ENCODE measurements at places on chromosomes 1 and 21.

- no peaks in the 10 kb centered on the region for H3K36me3 ChIP-seq
- no peaks in the 10 kb centered on the region for H3K27me3 ChIP-seq
- no peak overlapping the region for H3K4me3 ChIP-seq
- peaks cover 8% of the 10 kb centered on the region for H3K4me1 ChIP-seq
- H3K27ac ChIP-seq, result no peak overlapping the region
These were observed 283.5 kb upstream of the SGIP1 start for GRCh38 chr1:66250478-66250877.

DNA sequence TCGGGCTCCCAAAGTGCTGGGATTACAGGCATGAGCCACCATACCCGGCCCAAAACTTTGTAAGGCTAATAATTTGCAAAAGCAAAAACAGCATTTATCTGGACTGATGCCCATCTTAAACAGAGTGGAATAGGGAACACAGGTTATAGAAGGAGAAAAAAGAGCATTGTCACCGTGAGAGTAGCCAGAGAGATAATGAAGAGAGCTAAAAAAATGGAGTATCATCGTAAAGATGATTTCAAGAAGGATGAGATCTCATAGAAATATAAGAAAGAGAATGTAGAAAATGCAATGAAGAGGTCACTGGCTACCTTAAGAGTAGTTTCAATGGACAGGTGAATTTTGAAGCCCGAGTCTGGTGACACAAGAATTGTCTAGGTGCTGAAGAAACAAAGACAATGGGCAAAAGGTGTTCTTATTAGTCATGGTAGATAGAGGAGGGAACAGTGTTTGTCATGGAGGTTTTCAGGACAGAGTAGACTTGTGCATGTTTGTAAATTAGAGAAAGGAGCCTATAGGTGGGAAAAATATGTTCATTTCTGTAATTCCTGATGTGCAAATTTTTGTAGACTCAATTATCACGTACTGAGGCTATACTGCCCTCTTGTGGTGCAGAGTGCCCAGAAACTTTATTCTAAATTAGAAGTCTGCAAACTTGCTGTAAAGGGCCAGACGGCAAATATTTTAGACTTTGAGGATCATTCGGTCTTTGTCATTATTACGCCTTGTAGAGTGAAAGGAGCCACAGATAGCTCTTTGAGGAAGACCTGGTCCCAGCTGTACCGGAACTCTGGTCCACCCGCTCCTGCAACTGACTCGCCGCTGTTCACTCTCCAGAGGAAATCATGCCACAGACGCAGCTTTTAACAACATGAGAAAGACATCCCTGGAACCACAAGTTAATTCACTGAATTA lies 8.1 kb upstream of the TMEM183A start:
- peak overlapping the region; percentile 15 for H3K4me3 ChIP-seq
- DNase-seq, result peak; percentile 17
- no peaks in the 10 kb centered on the region for H3K4me1 ChIP-seq
- no peaks in the 10 kb centered on the region for H3K27me3 ChIP-seq
- H3K36me3 ChIP-seq, result no peaks in the 10 kb centered on the region
- no peak overlapping the region for H3K27ac ChIP-seq

- no peaks in the 10 kb centered on the region for H3K27me3 ChIP-seq
- H3K27ac ChIP-seq, result no peak overlapping the region
- H3K4me3 ChIP-seq, result no peak overlapping the region
- no peaks in the 10 kb centered on the region for H3K4me1 ChIP-seq
- no peaks in the 10 kb centered on the region for H3K36me3 ChIP-seq
- no peak for DNase-seq
These were observed 54.7 kb upstream of the MAN1A2 start for GRCh38 chr1:117312453-117313138.

DNA sequence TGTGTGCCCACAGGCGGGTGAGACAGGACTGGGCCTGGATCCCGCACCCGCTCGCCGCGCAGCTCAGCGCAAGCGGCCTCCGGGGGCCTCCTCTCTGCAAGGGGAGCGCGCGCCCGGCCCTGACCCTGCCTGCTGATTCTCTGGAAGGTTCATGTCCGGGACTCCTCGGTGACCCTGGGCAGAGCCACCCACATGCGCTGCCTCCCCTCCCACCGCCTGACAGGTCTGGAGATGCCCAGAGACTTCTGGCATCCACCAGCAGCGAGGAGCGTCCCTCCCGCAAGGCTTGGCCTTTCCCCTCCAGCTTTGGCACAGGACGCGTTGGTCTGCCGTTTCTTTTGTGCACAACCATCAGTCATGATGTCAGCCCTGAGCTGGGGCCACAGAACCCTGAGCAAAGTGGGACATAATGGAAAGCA lies 42.0 kb upstream of the COL6A2 start:
- H3K4me1 ChIP-seq, result peaks cover 68% of the 10 kb centered on the region
- peak overlapping the region; percentile 98 for H3K27ac ChIP-seq
- no peaks in the 10 kb centered on the region for H3K27me3 ChIP-seq
- DNase-seq, result no peak

- H3K27ac ChIP-seq, result no peak overlapping the region
- DNase-seq, result no peak
- H3K36me3 ChIP-seq, result no peaks in the 10 kb centered on the region
- no peak overlapping the region for H3K4me3 ChIP-seq
- H3K27me3 ChIP-seq, result no peaks in the 10 kb centered on the region
These were observed 135.3 kb upstream of the PRMT6 start for GRCh38 chr1:106921186-106921585.

DNA sequence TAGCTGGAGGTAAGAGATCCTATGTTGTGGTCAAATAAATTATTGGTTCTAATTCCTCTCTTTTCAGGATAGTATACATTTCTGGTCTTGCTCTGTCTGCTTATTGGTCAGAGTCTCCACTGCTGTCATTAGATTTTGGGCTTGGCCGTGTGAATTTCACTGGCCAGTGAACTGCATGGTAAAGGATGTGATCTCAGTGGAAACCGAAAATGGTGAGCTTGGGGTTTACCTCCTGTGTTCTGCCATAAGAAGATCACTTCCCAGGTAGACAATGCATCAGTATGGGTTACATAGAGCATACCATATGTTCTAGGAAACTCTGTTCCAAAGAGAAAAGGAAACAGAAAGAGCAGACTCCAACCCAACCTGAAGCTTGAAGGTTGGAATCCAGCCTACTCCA lies 1123.3 kb upstream of the B3GALT2 start:
- no peaks in the 10 kb centered on the region for H3K36me3 ChIP-seq
- no peak overlapping the region for H3K27ac ChIP-seq

GRCh38 chr1:116824631-116825206 lies 70.5 kb downstream of the CD2 start:
- no peaks in the 10 kb centered on the region for H3K4me1 ChIP-seq
- H3K4me3 ChIP-seq, result no peak overlapping the region
- no peak for DNase-seq
- no peaks in the 10 kb centered on the region for H3K27me3 ChIP-seq
- H3K27ac ChIP-seq, result no peak overlapping the region
- no peaks in the 10 kb centered on the region for H3K36me3 ChIP-seq

GRCh38 chr1:27581823-27582243 lies 22.1 kb downstream of the AHDC1 start:
- H3K36me3 ChIP-seq, result no peaks in the 10 kb centered on the region
- H3K4me3 ChIP-seq, result no peak overlapping the region
- DNase-seq, result no peak
- no peaks in the 10 kb centered on the region for H3K27me3 ChIP-seq
- peak overlapping the region; percentile 80 for H3K27ac ChIP-seq

DNA sequence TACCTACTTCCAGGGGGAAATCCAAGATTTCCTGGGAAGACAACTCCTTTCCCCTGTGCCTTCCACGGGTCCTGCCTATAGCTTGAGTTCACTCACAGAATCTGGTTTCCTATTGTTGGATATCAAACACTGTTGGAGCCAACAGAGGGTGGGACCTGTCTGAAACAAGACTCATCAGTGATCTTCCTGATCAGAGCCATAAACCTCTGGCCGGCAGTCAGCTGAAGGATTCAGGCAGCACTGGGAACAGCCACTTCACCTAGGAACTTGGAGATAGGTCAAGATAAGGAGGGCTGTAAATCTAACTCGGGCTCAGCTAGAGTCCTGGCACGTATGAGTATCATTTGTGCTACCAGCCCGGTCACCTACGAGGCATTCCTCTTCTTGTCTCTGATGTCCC lies 23.3 kb downstream of the SH3BP5L start:
- no peak overlapping the region for H3K4me3 ChIP-seq
- no peak for DNase-seq
- H3K27me3 ChIP-seq, result no peaks in the 10 kb centered on the region
- H3K27ac ChIP-seq, result no peak overlapping the region
- no peaks in the 10 kb centered on the region for H3K4me1 ChIP-seq

Measured in thoracic aorta (tissue), 2 donors.